ENCODE measurements at places on chromosomes 2 and 18.

DNA sequence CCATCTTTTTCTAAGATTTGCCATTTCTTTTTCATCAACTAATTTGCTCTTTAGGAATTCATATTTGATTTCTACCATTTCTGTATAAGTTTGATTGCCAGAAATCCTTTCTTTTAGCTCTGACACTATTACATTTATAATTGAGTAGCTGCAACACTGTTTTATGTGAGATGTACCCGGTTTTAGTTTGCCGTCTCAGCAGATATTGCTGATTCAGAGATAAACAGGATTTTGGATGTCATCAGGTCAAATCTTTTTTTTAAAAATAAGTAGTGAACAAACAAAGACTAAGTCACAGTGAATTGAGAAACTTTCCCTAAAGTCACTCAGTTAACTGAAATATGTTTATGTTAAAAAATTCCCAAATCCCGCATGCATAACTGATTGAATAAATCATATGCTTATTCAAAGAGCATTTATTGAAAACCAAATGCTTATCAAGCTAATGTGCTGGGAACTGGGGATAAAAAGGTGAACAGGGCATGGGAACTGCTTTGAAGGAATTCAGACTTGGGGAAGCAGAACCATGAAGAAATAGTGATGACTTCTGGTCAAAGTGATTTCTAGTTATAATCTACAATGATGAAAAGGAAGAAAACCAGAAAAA lies 19.5 kb upstream of the CCDC102B start:
- DNase-seq: no peak

- no peak for DNase-seq
Measured at GRCh38 chr18:60163622-60164021, 209.0 kb downstream of the MC4R start.

- DNase-seq: no peak
Measured at GRCh38 chr18:21457179-21457535, 143.3 kb downstream of the ESCO1 start.

- DNase-seq: no peak
Measured at GRCh38 chr2:28656937-28657615, 94.6 kb upstream of the PPP1CB start.

GRCh38 chr2:111251711-111252110 lies 131.0 kb downstream of the BCL2L11 start:
- no peak for DNase-seq
